ENCODE measurements at places on chromosomes 4 and X.

- DNase-seq, result no peak
These were observed 2.1 kb downstream of the GUCY1A1 start for GRCh38 chr4:155668707-155669220.

DNA sequence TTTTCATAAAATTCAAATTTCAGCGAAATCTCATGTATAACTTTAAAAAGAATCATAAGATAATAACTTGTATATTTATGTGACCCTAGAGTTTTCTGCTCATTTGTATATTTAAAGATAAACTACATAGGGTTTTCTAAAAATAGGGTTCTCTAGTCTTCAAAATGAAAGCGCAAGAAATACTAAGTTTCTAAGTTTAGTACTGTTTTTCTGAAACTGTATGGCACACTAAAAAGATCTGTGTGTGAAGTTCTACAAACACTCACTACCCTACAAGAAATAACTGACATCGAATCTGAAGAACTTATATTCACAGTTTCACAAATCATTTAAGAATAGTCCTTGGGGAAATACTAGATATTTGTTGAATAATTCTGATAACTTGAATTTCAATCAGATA lies 38.7 kb upstream of the NDST4 start:
- no peak for DNase-seq

GRCh38 chrX:13373027-13373426 lies 53.2 kb upstream of the ATXN3L start:
- DNase-seq, result no peak

GRCh38 chr4:179804440-179804839 lies 2362.2 kb upstream of the AGA start:
- no peak for DNase-seq

DNA sequence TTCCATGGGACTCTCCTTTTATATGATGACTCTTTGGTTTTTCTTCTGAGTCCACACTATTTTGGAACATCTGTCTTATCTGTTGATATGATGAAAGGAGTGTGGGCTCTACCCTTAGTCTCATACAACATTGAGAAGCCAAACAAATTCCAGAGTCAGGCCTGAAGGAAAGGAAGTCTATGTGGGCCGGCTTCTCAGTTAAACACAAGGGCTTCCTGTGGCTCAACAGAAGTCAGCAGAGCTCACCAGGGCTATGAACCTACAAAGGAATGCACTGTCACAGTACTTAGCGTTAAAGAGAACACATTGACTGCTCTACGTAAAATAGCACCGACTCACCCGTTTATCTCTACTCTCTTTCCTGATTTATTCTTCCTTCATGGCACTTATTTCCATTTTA lies 641.0 kb upstream of the FRG1 start:
- DNase-seq, result no peak

DNA sequence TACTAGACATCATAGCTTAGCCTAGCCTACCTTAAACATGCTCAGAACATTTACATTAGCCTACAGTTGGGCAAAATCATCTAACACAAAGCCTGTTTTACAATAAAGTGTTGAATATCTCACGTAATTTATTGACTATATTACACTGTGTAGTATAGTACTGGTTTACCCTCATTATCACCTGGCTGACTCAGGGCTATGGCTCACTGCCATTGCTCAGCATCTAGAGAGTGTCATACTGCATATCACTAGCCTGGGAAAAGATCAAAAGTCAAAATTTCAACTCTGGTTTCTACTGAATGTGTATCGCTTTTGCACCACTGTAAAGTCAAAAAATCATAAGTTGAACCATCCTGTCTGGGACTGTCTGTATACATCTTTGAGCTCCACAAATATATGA lies 78.6 kb downstream of the CEP44 start:
- DNase-seq, result no peak

GRCh38 chrX:140180585-140180984 lies 215.3 kb upstream of the CXorf66 start:
- DNase-seq, result no peak

DNA sequence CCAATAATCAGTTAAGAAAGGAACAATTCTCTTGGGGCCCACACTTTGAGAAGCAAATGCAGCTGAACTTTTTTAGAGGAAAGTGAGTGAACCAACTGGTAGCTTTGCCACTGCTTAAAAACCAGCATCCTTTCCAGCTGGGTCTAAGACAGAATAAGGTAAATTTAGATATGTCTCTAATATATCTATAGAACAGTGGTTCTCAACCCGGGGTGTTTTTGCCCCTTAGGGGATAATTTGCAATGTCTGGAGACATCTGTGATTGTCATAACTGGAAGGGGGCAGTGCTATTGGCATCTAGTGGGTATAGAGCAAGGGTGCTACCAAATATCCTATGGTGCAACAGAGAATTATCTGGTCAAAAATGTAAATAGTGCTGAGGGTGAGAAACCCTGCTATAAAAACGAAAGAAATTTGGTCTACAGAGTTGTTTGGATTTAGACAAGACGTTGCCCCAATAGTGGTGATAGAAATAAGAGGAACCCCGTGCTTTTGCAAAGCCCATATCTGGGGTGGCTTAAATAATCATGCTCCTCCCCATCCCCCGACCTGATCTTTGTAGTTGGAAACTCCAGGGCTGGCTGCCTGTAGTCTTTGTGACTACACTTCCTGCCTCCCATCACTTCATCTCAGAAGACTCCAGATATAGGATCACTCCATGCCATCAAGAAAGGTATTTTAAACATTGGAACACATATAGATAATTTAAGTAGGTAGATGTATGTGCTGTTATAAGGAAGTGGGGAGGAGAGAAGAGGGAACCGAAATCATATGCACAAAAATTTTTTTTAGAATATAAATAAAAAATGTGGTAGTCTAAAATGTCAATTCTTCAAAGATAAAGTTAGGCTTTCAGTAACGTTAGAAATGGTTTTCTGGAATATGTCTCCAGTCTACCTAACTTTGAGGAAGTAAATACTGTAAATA lies at the start of gene TLR7:
Gene TLR7 (plus strand): TSS at position 622 of the 927 bp plus-strand sequence. CDS start 507 bp downstream, outside the sequence.
- no peak for DNase-seq

DNA sequence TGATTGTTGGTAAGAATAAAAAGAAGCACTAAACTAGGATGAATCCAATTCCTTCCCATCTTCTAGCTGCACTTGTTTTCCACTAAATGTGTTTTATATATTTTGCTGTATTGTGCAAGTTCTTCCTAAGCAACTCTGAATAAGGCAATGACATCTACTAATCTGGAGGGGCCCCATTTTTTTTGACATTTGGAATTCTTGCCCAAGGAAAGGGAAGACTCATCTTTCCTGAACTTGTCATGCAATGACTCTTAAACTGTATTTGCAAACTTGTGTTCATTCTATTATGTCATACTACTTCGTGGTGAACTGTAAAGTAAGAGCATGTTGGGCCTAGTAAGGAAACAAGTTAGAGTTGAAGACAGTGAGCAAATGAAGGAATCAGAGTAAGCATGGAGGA lies 45.9 kb downstream of the FREM3 start:
- no peak for DNase-seq

- no peak for DNase-seq
These were observed 134.2 kb downstream of the DCLK2 start for GRCh38 chr4:150212485-150212884.

DNA sequence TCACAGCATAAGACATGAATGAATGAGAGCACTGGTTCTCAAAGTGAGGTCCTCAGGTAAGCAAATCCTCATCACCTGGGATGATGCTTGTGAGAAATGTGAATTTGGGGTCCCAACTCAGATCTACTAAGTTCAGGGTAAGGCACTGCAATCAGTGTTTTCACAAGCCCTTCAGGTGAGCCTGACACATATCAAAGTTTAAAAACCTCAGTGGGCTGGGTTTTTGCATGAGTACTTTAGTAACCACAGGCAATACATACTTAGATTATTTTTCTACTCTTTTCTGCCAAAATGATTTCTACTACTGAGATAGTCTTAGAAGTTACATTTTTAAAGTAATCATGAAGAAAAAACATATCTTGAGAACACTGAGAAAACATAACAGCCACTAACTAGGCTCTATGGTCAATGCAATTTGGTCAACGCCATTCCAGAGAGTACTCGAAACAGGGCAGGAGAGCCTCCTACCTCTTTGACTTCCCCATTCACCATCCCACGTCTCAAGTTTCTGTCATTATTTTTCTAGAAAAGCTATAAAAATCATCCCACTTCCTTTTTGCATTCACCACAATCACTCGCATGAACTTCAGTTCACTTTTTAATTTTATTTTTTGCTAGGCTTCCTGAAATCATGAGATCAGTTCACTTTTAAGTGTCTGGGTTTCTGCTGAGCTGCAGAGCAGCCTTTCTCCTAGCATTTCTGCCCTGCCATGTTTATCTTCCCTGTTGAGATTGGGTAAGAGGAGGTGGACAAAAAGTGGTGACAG lies 73.8 kb downstream of the MFAP3L start:
- DNase-seq, result no peak

DNA sequence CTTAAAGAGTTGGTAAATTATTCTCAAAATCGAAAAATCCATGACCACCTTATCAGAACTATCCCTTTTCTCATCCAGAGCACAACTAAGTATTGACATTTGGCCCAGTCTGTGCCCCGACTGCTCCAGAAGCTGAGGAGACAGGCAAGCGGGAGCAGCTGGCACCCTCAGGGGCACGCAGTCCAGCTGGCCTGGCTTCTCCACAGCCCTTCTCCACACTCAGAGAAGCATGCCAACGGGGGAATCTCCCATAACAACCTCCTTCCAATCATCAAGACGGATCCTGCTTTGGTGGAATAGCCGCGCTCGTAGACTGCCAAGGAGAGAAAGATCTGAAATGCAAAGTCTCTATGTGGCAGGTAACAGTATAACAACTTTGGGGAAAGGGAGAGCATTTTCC lies 85.4 kb downstream of the AFAP1 start:
- no peak for DNase-seq

DNA sequence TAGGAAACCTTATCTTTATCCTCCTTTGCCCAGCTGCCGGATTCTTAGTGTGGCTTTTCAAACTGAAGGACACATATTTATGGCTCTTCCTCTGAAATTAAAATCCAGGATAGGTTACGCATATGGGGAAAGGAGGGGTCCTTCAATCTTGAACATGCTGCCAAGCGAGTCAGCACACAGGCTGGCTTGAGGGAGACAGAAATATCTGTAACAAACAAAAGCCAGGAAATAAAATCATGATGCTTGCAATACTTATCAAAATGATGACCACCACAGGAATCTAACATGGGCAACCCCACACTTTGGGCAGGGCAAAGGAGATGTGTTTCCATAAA lies 196.4 kb upstream of the LDB2 start:
- no peak for DNase-seq

- peak; percentile 19 for DNase-seq
These were observed 1.6 kb downstream of the CASK start for GRCh38 chrX:41921492-41922430.

- DNase-seq, result no peak
These were observed 1837.0 kb upstream of the PCDH7 start for GRCh38 chr4:28883211-28883610.

DNA sequence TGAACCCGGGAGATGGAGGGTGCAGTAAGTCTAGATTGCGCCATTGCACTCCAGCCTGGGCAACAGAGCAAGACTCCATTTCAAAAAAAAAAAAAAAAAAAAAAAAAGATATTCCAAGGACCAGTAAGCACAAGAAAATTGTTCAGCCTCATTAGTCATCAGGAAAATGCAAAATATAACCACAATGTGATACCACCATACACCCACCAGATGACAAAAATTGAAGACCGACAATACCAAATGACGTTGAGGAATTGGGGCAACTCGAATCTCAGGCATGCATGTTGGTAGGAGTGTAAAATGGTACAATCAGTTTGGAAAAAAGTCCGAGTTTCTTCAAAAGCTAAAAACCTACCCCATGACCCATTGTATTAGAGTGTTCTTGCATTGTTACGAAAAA lies 130.2 kb upstream of the FAM9B start:
- no peak for DNase-seq

DNA sequence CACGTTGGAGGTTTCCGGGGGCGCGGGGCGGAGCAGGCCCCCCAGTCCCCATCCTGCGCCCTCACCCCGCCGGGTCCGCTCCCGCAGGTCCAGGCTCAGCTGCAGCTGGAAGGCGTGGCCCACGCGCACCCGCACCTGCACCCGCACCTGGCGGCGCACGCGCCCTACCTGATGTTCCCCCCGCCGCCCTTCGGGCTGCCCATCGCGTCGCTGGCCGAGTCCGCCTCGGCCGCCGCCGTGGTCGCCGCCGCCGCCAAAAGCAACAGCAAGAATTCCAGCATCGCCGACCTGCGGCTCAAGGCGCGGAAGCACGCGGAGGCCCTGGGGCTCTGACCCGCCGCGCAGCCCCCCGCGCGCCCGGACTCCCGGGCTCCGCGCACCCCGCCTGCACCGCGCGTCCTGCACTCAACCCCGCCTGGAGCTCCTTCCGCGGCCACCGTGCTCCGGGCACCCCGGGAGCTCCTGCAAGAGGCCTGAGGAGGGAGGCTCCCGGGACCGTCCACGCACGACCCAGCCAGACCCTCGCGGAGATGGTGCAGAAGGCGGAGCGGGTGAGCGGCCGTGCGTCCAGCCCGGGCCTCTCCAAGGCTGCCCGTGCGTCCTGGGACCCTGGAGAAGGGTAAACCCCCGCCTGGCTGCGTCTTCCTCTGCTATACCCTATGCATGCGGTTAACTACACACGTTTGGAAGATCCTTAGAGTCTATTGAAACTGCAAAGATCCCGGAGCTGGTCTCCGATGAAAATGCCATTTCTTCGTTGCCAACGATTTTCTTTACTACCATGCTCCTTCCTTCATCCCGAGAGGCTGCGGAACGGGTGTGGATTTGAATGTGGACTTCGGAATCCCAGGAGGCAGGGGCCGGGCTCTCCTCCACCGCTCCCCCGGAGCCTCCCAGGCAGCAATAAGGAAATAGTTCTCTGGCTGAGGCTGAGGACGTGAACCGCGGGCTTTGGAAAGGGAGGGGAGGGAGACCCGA lies 14.0 kb downstream of the SHOX start:
- no peak for DNase-seq

DNA sequence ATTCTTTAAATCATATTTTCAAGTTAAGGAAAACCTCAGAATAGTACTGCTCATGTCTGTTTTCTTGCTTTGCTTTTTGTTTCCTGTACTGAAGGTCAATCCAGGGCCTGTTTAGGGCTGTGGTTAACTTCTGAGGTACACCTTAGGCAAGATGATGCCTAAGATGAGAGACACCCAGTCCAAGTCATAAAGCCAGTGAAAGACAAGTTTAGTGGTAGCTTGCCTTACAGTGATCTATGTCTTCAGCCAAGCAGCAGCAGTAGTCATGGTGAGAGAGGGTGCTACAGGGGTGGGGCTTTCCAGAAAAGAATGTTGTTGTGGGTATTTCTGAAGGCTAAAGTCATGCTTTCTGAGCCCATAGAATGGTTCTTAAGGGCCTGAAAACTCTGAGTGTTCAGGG lies 173.7 kb downstream of the VSIG4 start:
- no peak for DNase-seq

GRCh38 chr4:153808175-153808574 lies 19.3 kb upstream of the SFRP2 start:
- DNase-seq, result no peak

GRCh38 chrX:68883800-68884199 lies 55.0 kb downstream of the EFNB1 start:
- no peak for DNase-seq

GRCh38 chr4:153733751-153734448 lies 25.9 kb downstream of the RNF175 start:
- no peak for DNase-seq

- DNase-seq, result no peak
These were observed 92.0 kb upstream of the STS start for GRCh38 chrX:7055386-7056137.

- no peak for DNase-seq
These were observed 59.4 kb downstream of the LCORL start for GRCh38 chr4:17962171-17962570.

Measured in CD8-positive, alpha-beta memory T cell (primary cell).